ENCODE measurements at places on chromosomes 2 and 18.

- no peak for DNase-seq
Observed at GRCh38 chr2:71063216-71063615, 5.2 kb upstream of the NAGK start.

DNA sequence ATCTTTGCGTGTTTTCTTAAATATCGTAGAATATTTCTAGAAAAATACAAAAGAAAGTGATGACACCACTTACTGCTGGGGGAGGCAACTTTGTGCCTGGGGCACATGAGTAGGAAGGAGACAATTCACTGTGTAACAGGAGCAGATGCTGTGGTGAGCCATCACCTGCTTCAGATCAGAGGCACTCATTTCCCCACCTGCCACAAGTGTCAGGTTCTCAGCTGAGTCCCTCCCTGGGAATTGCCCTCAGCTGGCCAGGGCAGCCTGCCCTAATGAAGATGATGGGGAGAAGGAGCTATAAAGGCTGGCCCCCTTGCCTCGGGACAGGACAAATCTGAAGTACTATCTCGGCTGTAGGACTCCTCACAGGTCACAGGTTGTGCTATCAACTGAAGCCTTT is 322.8 kb downstream of the STK39 start:
- DNase-seq = no peak

DNA sequence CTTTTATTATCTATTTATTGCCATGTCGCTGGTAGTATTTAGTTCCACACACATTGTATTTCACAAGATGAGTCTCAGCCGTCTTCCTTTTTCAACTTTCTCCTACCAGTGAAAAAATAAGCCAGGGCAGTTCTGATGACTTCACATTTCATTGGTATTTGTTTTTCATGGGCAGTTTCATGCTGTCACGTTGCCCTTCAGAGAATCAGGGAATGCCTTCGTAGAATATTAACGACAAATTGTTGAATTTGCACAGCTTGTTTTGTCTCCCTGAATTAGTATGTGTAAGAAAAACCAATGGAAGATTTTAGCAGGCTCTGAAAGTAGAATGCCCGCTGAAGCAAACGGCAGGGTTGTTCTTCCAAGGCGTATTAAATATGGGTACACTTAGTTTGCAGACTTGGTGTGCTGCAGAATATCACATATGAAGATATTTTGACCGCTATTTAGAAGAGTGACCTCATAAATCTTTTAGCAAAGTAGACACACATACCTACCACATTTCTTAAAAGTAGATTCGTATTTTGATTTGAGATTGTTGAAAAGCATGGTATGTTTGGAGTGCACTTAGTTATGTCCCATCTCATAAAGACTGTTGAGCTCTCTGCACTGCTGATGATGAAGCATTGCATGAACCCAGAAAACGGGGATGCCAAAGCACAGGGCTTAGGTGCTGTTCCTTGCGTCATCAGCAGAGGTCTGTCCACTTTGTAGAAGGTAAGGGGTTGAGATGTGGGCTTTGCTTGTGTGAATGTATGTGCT is 2.9 kb downstream of the NEDD4L start:
- no peak for DNase-seq

DNA sequence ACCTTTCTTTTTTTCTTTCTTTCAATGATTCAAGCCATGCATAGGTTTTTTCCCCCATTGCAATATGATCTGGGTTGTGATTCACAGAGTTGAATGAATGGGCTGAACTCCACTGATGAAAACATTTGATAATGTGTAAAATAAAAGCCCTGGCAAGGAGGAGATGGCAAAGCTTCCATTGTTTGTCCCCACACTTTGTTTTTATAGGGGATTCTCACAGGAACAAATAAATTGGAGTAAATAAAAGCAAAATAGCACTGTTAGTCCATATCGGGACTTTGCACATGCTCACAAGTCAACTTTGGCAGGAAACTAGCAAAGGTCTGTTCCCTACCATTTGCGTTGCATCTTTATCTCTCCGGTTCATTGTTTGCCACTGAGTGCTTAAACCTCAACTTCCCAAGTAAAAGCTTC is 55.7 kb downstream of the MEIS1 start:
- peak; percentile 61 for DNase-seq

GRCh38 chr2:222290736-222291484 is 7.9 kb downstream of the PAX3 start:
- DNase-seq = no peak

DNA sequence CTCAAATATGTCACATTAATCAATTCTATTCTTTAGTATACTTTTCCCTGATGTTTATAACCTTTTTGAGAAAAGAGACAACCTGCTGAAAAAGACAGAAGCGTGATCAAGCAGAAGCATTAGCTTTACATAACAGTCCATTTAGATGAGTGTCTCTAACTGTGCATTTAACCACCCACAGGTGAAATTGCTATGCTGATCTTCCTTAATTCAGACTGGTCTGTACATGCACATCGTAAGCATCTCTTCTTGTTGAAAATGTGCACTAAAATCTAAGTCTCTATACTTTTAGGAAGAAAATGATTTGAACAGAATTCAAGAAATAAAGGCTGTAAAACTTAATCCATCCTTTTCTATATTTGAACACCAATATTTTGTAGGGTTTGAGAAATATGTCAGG is 794.4 kb upstream of the FSHR start:
- DNase-seq = no peak

DNA sequence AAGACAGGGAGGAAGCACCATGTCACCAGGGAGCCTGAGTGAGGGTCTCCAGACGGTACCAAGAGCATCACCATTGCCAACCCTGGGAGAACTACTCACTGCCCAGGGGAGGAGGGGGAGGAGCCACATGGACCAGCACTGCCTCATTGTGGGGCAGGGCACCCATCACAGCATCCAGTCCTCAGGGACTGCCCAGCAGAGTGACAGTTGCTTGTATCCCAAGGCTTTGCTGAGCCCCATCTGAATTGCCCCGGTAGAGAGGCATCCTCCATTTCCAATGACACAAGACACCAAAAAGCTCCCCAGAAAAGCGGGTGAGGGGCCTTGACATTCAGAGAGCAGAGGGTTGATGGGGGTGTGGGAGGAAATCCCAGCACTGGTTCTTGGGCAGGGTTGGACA is 6.8 kb upstream of the CIB4 start:
- DNase-seq = no peak

GRCh38 chr18:13433685-13434084 is 215.1 kb downstream of the LDLRAD4 start:
- no peak for DNase-seq

DNA sequence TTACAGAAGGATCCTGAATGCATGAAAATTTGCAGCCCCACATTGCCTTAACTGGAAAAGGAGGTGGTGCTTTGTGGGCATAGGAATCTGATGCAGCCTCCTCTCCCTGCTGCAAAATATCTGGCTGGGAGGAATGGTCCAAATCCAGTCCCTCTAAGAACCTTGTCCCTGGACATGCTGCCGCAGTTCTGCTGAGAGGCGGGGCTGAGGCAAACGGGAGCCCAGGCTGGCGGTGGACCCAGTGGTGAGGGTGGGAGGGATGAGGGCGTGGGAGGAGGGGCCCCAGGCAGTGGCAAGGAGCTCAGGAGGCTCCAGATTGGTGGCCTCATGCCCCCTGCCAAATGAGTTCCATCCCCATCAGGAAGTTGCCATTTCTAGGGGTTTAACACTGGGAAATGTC is 36.2 kb downstream of the ZAP70 start:
- no peak for DNase-seq

DNA sequence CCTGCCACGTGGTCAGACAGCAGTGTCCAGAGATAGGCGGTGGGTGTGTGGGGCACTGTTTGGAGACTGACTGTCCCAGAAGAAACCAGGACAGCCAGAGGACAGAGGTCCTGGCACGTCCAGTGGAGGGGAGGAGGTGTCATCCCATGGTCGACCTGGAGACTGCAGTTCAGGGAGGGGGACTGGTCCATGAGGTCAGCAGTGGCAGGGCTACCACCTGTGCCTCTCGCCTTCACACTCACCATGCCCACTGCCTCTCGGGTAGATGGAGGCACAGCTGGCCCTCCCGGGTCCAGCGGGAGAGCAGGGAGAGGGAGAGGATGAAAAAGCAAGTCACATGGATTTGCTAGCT is 53.9 kb downstream of the INHBB start:
- no peak for DNase-seq

DNA sequence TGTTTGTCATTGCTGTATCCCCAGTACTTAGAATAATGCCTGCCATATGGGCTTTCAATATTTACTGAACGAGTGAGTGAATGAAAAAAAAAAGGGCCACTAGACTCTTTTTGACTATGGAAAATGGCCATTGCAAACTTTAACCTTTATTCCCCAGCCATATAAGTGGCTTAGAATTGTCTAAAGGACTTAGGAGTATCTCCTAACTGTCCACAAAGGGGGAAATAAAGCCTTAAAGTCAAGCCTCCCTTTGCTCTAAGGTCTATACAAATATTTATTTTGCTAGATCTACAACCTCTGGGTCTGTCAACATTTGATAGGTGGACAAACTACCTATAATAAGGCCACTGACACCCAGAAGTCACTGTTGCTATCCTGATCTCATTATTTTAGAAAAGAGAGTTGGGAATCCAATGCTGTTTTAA is 25.7 kb downstream of the UPP2 start:
- DNase-seq = no peak

- no peak for DNase-seq
Observed at GRCh38 chr2:1847846-1848598, 103.7 kb upstream of the PXDN start.

DNA sequence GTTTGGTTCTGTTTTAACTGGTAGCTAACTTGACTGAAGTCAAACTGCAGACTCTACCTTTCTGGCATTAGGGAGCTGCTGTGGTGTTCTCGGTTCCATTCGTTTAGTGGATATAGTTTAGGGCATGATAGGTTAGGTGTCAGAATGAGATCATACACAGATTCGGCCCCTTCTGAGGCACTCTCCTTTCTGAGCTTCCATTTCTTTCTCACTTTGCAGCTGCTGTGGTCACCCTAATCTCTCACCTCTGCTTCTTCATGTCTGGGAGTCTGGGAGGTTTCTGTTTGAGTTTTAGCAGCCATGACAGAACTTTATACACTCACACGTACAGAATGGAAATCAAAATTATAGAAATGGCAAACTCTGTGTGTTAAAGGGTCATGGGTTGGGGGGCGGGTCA is 122.8 kb downstream of the ATP9B start:
- no peak for DNase-seq

- DNase-seq = no peak
Observed at GRCh38 chr2:218880102-218880858, at the start of gene WNT10A. Gene WNT10A (plus strand): TSS chr2:218880852. CDS start chr2:218880996, 144 bp downstream.

GRCh38 chr2:231925303-231926179 is 655 bp downstream of the NPPC start:
- peak; percentile 80 for DNase-seq

- no peak for DNase-seq
Observed at GRCh38 chr2:123085484-123085883, 939.6 kb upstream of the CNTNAP5 start.

- no peak for DNase-seq
Observed at GRCh38 chr2:196172951-196173350, 1.6 kb upstream of the STK17B start.

- DNase-seq = no peak
Observed at GRCh38 chr2:100852999-100853908, 33.3 kb downstream of the NPAS2 start.

- DNase-seq = peak; percentile 68
Observed at GRCh38 chr18:57008001-57008686, 138.7 kb upstream of the BOD1L2 start.

GRCh38 chr18:78821396-78821795 is 158.2 kb upstream of the SALL3 start:
- DNase-seq = no peak

- DNase-seq = peak; percentile 58
Observed at GRCh38 chr2:145751629-145752028, 1231.7 kb upstream of the ZEB2 start.

DNA sequence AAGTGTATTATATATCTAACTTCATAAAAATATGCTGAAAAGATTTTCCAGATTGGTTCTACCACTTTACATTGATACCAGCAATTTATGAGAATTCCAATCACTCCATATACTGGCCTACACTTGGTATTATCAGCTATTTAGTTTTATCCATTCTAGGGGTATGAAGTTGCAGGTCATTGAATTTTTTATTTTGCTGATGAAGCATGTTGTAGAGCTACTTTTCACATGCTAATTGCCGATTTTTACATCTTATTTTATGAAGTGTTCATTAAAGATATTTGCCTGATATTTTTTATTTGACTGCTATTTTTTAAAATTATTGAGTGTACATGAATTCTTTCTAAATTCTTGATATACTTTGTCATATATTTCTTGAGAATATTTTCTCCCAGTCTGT is 542.1 kb downstream of the ADCYAP1 start:
- DNase-seq = no peak

GRCh38 chr2:239369631-239370161 is 31.1 kb downstream of the HDAC4 start:
- peak; percentile 5 for DNase-seq

- no peak for DNase-seq
Observed at GRCh38 chr2:47782381-47782670, 619 bp upstream of the MSH6 start.

- no peak for DNase-seq
Observed at GRCh38 chr18:26536664-26537063, 11.7 kb downstream of the KCTD1 start.

DNA sequence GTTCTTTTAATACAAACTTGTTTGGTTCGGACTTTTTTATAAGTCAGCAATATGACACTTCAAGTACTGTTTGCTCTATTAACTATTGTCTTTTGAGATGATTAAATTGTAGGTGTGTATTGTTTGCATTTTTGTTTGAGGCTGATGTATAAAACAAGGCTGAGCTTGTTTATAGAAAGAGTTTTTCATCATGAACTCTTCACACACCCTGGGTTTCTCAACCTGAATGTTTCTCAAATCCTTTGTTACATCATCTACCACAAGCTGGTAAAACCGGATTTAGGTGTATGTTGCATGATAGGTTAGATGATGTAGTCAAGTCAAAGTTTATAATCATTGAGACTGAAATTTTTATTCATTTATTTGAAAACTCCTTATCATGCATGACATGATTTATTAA is 335.2 kb upstream of the LRATD1 start:
- DNase-seq = no peak

GRCh38 chr18:78647018-78647417 is 332.6 kb upstream of the SALL3 start:
- no peak for DNase-seq

DNA sequence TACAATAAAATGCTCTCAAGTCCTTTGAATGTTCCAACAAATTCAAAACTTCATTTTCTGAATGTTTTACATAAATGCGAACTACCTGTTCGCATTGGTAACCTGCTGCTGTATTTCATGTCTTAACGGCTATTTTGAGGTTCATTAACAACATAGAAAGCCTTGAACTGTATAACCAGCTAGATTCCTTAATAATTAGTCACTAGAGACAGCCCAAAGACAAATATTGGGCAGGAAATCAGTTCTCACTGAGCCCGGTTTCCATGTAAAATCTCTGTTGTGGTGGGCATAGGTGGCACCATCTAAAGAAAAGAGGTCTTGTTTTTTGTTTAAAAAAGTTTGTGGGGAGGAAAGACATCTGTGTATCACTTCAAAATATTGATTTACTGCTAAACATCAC is 29.2 kb downstream of the PDIA6 start:
- DNase-seq = no peak

GRCh38 chr2:31644551-31644950 is 63.8 kb upstream of the SRD5A2 start:
- DNase-seq = no peak

Data from KBM-7 (cell line).